Heart left ventricle (tissue), 16 donors: ENCODE measurements at places on chromosomes 7 and 10. TPM values are rescaled to one million over a fixed set of nuclear protein-coding genes. Genes with fewer than 3 reads are reported as not detected.

- no peak for DNase-seq
Measured at GRCh38 chr7:6254866-6255265, 17.6 kb downstream of the CYTH3 start.

- DNase-seq: no peak
Measured at GRCh38 chr7:34013421-34013820, 108.1 kb downstream of the BMPER start.

DNA sequence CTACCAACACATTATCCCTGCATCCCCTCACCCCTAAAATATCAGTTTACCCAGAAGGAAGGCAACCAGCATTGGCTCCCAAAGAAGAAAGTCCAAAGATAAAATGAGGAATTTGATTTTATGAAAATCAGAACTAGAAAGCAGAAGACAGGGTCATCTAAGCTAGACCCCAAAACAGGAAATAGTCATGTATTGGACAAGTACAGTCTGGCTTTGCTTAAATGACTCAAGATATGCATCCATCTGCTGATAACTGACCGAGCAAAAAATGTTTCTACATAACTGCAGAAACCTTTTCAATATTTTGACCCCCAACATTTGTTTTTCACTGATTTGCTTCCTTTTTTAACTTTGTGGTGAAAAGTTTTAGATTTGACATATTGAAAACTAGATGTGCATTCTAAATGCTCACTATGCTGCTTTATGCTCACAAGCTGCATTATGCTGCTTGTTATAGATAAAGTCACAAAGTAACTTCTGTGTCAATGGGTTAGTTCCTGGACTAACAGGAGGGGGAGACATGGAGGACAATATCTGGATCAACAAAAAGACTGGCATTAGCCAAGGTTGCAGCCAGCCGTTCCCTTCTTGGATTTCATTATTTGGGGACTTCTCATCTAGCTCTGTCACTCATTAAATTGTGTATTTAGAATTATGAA lies 227.0 kb downstream of the INHBA start:
- DNase-seq: no peak

DNA sequence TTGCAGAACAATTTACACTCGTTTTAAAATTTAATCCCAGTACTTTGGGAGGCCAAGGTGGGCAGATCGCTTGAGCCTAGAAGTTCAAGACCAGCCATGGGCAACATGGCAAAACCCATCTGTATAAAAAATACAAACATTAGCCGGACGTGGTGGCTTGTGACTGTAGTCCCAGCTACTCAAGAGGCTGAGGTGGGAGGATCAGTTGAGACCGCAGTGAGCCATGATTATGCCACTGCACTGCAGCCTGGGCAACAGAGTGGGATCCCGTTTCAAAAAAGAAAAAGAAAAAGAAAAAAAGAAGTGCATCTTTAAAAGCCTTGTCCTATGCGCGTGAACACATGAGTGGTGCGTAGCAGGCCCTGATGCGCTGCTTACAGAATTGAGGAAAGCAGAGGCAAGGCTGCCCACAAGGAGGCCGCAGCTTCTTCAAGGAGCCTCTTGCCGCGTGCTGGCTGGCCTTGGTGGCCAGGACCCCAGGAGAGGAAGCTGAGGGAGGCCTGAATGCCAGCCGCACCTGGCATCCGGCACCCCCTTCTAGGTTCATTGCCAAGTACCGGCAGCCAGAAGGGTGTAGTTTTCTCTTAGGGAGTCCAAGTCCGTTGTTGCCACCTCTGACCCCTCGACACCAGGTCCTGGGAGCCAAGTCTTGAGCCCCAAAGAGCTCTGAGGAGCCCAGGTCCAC lies 124.5 kb downstream of the UBE2H start:
- no peak for DNase-seq

DNA sequence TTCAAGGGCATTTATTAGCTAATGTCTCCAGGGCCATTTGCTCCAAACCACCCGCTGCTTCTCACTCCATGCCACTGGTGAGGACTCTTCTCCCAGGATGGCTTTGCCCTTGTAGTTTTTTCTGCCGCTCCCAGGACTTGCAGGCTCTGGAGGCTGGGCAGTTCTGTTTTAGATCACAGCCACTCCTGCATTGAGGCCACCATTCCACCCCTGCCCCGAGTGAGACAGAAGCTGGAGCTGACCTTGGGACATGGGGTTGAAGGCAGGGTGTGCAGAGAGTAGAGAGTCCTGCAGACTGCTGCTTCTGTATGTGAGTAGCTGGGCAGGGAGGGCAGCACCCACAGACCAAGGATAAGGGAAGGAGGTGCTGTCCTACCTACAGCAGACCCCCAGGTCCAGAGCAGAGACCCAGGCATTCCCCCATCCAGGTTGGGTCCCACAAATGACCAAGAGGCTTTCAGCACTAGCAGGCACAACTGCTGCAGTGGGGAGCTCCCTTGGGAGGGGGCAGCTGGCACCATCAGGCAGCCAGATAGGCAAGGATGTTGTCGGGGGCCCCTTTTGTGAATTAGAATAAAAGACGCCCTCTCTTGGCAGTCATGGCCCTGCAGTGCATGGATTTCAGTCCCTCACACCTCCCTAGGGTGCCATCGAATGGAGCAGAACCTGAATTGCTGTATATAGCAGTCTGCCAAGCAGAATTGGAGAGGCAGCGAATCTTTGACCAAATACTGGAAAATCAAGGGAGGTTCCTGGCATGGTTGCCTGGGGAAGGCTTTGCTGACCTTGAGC lies 22.7 kb upstream of the ADCYAP1R1 start:
- no peak for DNase-seq

DNA sequence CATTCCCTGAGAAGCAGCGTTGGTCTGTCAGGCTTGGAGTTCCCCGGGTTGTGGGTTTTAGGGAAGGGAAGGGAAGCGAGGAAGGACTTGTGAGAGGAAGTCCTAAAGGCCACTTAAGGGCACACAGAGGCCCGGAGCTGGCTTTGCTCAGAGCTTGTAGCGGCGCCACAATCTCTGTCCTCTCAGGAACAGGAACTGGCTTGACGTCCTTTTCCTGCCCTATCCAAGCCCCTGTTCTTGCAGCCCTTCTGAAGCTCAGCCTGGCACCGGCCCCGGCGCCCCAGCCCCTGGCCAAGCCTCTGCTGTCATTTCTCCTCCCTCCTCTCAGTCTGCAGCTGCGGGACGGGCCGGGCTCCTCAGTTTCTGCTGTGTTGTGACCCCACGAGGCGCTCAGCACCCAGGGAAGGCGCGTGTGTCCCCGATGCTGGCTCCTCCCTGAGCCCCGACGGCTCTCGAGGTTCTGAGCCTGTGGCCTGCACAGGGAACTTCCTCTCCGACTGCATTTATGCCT lies at the start of gene GIMAP8:
Gene GIMAP8 (plus strand): TSS at position 140 of the 511 bp plus-strand sequence. CDS start 16,069 bp downstream, outside the sequence.
- DNase-seq: peak; percentile 93

- no peak for DNase-seq
Measured at GRCh38 chr7:36057323-36057722, 95.7 kb upstream of the EEPD1 start.

GRCh38 chr10:90112681-90113080 lies 411.3 kb downstream of the KIF20B start:
- no peak for DNase-seq

- DNase-seq: no peak
Measured at GRCh38 chr7:37128327-37129034, 320.2 kb downstream of the ELMO1 start.

- DNase-seq: no peak
Measured at GRCh38 chr10:131046194-131046593, 265.3 kb downstream of the TCERG1L start.

GRCh38 chr7:43771128-43771527 lies 12.6 kb downstream of the BLVRA start:
- DNase-seq: no peak

GRCh38 chr10:12622016-12622415 lies 272.7 kb downstream of the CAMK1D start:
- no peak for DNase-seq

- DNase-seq: no peak
Measured at GRCh38 chr7:2472739-2473138, 3.5 kb downstream of the GRIFIN start.

DNA sequence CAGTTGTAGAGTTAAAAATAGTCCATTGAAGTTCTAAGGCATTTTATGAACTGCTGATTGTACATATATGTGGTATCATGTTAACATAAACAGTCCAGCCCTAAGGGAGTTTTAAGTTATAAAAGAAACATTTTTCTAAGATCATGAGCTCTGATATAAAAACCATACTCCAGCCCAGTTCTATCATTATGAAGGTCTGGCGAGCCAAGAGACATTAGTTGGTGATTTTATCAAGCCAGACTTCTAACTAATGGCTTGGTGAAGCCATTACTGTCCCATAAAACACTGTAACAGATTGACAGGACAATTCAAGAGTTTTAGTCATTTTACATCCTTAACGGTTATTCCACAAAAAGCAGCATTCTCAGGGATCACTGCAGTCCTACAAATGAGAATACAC lies 221.6 kb downstream of the RNLS start:
- DNase-seq: no peak

- DNase-seq: peak; percentile 98
Measured at GRCh38 chr10:50621968-50622705, 1.6 kb downstream of the SGMS1 start.

TDRD1 gene
- 3.8 TPM for total RNA-seq

MOGAT3 gene
- not detected for total RNA-seq

DOCK4 gene
- 17.0 TPM for total RNA-seq

RSBN1L gene
- 12.1 TPM for total RNA-seq

LIPJ gene
- total RNA-seq: not detected
